ENCODE measurements at places on chromosomes 7 and 10.

DNA sequence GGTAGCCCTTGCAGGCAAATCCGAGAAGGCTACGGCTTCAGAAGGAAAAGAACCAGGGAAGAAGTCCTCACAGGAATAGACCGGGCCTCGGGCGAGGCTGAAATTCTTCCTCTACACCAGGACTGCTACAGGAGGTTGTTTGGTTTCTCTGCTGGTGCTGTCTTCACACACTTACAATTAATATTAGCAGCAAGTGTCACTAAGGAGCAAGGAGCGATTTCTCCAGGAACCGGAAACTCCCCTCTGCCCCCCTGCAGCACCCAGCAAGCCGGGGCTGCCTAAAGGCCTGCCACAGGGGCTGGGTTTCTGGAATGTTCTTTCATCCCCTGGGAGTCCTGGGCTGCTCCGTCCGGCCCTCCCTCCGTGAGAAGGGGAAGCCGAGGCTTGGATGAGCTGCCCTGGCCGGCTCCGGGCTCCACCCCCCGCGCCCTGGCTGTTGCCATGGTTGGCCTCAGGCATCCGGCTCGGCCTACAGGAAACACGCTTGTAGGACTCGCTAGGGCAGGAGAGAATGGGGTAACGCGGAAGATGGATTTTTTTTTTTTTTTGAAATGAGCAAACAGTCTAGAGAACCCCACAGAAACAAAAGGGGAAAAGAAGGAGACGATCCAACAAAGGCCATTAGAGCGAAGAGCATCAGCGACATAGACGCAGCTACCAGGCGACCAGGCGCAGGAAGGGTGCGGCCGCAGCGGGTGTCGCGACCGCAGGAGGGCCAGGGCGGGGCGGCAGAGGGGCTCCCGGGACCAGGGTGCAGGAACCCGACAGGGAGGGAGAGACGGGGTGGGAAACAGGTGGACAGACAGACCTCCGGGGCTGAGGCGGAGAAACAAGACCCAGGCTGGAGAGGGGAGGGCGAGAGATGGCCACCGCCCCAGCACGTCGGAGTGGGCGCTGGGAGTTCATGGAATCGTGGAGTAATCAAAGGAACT, 33.0 kb downstream of the EN2 start:
- no peak for DNase-seq

GRCh38 chr7:100823140-100823525, 4.2 kb downstream of the EPHB4 start:
- DNase-seq, result no peak

- DNase-seq, result no peak
Observed at GRCh38 chr10:89076120-89076519, 85.5 kb downstream of the FAS start.

DNA sequence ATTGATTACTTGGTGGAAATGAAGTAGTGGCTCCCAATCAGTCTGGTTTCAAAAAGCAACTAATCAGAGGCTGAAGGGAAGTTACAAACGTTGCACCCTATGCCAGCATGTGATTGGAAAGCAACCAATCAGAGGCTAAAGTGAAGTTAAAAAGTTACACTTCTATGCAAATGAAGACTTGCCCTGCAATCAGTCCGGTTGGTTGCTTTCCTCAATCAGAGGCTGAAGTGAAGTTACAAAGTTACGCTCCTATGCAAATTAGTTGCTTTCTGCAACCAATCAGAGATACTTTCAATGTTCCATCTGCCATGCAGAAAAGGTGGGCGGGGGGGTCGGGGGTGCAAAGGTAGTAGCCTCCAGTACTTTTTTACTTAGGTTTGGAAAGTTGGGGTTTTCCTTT, 1077.1 kb downstream of the TYW1 start:
- no peak for DNase-seq

DNA sequence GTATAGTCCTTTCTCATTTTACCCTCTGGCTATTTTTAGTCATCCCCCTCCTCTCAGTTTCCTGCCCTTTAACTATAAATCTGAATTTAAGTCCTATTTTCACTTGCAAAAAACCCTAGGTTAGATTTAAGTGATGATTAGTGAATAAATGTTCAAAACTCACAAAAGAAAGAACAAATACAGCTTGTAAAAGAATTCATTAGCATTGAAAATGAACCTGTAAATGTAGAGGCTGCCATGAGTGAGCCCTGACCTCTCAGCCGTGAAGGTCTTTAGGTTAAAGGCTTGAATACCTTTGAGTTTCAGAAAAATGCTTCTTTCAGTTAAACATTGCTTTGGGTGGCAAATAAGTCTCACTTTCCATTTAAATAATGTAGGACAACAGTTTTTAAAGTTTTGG, 2.0 kb upstream of the SLC16A12 start:
- no peak for DNase-seq

DNA sequence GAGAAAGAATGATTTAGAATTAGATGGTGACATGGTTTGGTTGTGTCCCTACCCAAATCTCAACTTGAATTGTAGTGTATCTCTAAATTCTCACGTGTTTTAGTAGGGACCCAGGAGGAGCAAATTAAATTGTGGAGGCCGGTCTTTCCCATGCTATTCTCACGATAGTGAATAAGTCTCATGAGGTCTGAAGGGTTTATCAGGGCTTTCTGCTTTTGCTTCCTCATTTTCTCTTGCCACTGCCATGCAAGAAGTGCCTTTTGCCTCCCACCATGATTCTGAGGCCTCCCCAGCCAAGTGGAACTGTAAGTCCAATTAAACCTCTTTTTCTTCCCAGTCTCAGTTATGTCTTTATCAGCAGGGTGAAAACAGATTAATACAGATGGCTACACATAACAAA, 167.4 kb upstream of the SVIL start:
- DNase-seq, result no peak
